ENCODE measurements at places on chromosomes 2 and 18. TPM values are rescaled to one million over a fixed set of nuclear protein-coding genes. Genes with fewer than 3 reads are reported as not detected.

MC2R gene
- total RNA-seq = not detected

KIAA2012 gene
- not detected for total RNA-seq

HSBP1L1 gene
- 21.5 TPM for total RNA-seq

IL1RN gene
- total RNA-seq = 0.68 TPM

SPDYA gene
- 18.7 TPM for total RNA-seq

MATN3 gene
- not detected for total RNA-seq

CCDC68 gene
- total RNA-seq = not detected

ADD2 gene
- total RNA-seq = 0.34 TPM

DPP4 gene
- 57.3 TPM for total RNA-seq

SEPTIN10 gene
- total RNA-seq = 6.2 TPM

PROM2 gene
- total RNA-seq = 0.77 TPM

PCARE gene
- not detected for total RNA-seq

CLEC4F gene
- 0.15 TPM for total RNA-seq

TMEM37 gene
- total RNA-seq = not detected

NR4A2 gene
- total RNA-seq = 213 TPM

MRPL33 gene
- total RNA-seq = 38.9 TPM

KRTCAP3 gene
- 13.6 TPM for total RNA-seq

OSBPL6 gene
- total RNA-seq = 0.42 TPM

MOGAT1 gene
- total RNA-seq = not detected

RBFA gene
- total RNA-seq = 16.1 TPM

REV1 gene
- total RNA-seq = 47.3 TPM

MEP1B gene
- 0.29 TPM for total RNA-seq

FLACC1 gene
- total RNA-seq = 4.5 TPM

ONECUT2 gene
- total RNA-seq = not detected

SLC5A7 gene
- total RNA-seq = not detected

CEP192 gene
- 30.4 TPM for total RNA-seq

PIK3C3 gene
- total RNA-seq = 57.4 TPM

LPIN1 gene
- 86.7 TPM for total RNA-seq

GULP1 gene
- not detected for total RNA-seq

DSEL gene
- 1.1 TPM for total RNA-seq

ITGB6 gene
- not detected for total RNA-seq

GALNT5 gene
- total RNA-seq = not detected

MAB21L4 gene
- total RNA-seq = not detected

NLRC4 gene
- total RNA-seq = 0.32 TPM

MAIP1 gene
- 29.4 TPM for total RNA-seq

LAMA3 gene
- total RNA-seq = not detected

CHMP1B gene
- total RNA-seq = 81.4 TPM

SERPINB12 gene
- total RNA-seq = not detected

MAP3K19 gene
- not detected for total RNA-seq

RSAD2 gene
- 4.1 TPM for total RNA-seq

ANKRD62 gene
- not detected for total RNA-seq

RGPD4 gene
- total RNA-seq = 0.39 TPM

CNDP1 gene
- total RNA-seq = 0.20 TPM
